ENCODE measurements at places on chromosomes 5 and 9.

DNA sequence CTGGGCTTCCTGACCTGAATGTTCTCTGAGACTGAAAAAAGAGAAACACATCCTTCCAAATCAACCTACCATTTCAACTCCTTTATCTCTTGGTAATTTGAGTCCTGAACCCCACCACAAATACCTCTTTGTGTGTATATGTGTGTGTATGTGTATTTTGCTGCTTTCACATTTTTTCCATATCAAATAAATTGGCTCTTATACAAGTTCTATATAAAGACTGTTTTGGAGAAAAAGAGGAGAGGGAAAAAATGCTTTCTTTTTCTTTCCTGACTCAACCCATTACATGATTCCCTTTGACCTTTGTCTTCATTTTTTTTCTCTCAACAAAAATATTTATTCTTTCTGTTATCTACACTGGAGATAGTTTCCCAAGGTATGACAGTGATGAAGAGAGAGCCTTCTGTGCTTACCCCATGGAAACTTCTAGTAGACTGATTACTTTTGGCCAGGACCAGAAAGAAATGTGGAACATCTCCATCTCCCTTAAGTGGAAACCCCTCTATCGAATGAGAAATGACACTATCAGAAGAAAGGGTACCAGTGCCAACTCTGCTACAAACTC lies 85.3 kb downstream of the PAPPA start:
- no peak for DNase-seq

DNA sequence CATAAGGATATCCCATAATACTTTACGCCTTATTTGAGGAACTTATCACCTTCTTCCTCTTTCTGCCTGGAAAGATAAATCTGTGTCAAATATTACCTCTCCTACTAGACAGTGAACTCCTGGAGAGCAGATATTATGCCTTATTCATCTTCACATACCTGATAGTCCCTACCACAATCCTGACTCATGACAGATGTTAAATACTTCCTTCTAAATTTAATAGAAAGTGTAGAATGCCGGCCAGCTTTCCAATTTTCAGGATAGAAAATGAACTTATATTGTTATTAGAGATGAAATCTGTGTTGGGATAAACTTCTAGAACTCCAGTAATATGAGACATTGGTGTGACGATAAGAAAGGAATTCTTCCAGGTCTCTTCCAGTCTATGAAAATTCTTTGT lies 89.0 kb downstream of the GCNT4 start:
- no peak for DNase-seq

DNA sequence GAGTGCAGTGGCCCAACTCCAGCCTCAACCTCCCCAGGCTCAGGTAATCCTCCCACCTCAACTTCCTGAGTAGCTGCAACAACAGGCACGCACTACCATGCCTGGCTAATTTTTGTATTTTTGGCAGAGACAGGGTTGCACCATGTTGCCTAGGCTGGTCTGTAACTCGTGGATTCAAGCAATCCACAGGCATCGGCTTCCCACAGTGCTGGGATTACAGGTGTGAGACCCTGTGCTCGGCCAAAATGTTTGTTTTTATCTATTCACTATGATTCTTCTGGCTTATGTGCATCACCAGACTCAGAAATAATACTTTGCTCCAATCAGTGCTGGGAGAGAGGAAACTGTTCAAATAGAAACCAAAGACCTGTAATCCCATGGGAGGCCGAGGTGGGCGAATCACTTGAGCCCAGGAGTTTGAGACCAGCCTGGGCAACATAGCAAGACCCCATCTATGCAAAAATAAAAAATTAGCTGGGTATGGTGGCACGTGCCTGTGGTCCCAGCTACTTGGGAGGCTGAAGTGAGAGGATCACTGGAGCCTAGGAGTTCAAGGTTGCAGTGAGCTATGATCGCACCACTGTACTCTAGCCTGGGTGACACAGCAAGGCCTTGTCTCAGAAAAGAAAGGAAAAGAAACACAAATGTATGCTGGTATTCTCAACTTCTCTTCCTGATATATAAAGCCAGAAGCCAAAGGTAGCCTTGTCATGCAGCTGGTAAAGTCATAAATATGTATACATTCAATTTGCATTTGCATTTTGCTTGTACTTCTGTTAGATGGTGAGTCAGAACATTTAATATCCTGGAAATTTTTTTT lies 4.5 kb downstream of the PIP5K1B start:
- no peak for DNase-seq

GRCh38 chr5:39513236-39513635 lies 88.5 kb upstream of the DAB2 start:
- no peak for DNase-seq

- no peak for DNase-seq
These were observed 8.3 kb downstream of the FOXD1 start for GRCh38 chr5:73440262-73440661.

GRCh38 chr5:54563083-54563761 lies 45.7 kb downstream of the SNX18 start:
- DNase-seq: no peak

DNA sequence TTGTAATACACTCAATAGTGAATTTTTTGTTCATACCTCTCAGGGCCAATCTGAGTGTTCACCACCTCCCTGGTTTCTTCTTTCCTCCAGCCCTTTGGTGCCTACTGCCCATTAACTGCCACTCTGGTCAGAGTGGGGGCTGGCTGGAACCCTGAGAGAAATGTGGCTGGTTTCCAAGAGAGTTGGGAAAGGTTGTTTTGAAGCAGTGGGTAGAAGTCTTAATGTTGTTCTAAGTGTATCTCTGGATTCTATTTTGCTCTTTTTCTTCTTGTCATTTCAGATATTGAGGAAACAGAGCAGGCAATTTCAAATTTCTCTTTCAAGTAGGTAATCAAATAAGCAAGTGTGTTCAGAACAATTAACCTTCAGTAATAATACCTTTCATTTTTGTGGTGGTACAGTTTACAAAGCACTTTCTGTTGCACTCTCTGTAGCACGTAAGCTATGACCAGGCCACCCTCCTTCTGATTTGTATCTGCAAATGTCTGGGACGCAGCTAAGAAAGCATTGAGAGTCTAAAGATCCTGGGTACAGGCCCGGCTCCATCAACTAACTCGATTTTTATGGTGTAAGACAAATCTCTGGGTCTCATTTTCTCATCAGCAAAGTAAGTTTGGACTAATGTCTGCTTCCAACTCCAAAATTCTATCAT lies 8.4 kb downstream of the SLC1A3 start:
- DNase-seq: no peak

GRCh38 chr5:149860801-149861322 lies 83.7 kb downstream of the PDE6A start:
- DNase-seq: peak; percentile 8

GRCh38 chr9:34985311-34985899 lies 4.1 kb upstream of the DNAJB5 start:
- peak; percentile 60 for DNase-seq

DNA sequence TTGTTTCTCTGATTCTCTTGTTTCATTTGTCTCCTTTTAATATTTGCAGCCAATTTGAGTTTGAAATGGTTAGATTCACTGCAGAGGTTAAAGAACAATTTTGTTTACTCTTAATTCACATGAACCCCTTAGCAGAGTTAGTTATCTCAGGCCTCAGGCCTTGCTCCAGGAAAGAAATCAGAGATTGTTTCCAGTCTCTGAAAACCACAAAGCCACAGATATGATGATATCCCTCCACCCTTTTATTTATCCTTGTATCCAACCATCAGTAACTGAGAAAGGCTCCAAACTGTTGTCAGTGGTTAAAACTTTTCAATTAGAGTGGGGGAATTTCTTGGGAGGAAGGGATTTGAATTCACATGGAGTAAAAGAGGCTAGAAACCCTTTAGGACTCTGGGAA lies 406.0 kb upstream of the DMAC1 start:
- DNase-seq: no peak

Data from activated T-cell treated with anti-CD3 and anti-CD28 coated beads for 48 hours (primary cell).